Stimulated activated CD4-positive, alpha-beta T cell treated with anti-CD3 and anti-CD28 coated beads, Interleukin-1b, Interleukin-23, amount 100 ng/mL, for 1 hour (primary cell): ENCODE measurements at places on chromosomes 16 and 17.

GRCh38 chr17:75096082-75096625, 8.4 kb downstream of the SLC16A5 start:
- no peak for DNase-seq

- DNase-seq, result no peak
Observed at GRCh38 chr17:74515941-74516340, 15.3 kb downstream of the CD300LB start.

GRCh38 chr17:79476074-79476652, 134.7 kb downstream of the RBFOX3 start:
- DNase-seq, result no peak

GRCh38 chr16:73016488-73016830, 31.5 kb downstream of the ZFHX3 start:
- DNase-seq, result no peak

DNA sequence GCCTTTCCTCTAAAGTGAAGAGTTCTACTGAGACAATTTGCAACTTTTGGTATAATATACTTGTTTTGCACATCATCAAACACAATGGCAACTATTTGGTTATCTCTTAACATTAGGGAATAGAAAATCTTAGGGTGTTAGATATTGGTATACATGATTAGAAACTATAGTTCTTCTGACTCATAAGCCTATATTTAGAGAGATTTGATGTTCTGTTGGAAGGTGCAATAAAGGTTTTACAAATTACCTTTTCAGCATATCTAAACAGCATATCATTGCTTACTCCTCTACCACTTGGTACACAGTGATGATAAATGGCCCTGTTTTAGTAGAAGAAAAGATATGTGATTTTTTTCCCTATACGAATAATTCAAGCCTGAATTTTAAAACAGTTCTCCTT, 6.2 kb downstream of the EVI2B start:
- DNase-seq, result no peak

DNA sequence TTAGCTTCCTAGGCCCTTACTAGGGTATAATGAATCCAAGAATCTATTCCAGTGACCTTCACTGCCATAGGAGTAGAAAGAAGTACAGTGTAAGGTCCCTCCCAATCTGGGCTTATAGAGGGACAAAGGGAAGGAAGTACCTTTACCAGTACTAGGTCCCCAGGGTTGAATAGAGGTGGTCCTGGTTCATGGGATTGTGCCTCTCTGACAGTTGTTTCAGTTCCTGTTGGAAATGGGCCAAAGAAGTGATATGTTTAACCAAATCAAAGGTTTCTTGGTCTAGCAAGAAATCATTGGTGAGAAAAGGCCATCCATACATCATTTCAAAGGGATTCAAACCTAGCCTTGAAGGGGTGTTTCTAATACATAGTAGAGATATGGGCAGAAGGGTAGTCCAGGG, 16.0 kb upstream of the ZNHIT3 start:
- DNase-seq, result no peak

GRCh38 chr16:74922150-74923138, 62.5 kb downstream of the WDR59 start:
- DNase-seq, result no peak

GRCh38 chr16:30953511-30954124, 3.9 kb upstream of the SETD1A start:
- DNase-seq, result peak; percentile 34

GRCh38 chr16:70157477-70158260, 15.9 kb upstream of the CLEC18C start:
- DNase-seq, result no peak

DNA sequence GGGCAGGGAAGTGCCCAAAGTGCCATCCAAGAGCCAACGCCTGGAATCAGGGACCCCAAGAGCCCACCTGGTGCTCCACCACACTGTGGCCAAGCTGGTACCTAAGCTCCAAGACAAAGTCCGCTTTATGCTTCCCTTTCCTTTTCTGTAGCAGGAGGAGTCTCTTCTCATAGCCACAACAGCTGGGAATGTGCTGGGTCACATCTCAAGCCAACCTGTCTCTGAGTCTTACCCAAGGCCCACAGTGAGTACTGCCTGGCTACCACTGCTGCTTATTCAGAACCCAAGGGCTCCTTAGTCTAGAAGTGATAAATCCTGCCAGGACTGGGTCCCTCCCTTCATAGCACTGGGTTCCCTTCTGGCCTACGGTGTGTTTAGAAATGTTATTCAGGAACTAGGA, 49.8 kb downstream of the ERCC4 start:
- DNase-seq, result no peak

GRCh38 chr16:11411059-11411550, 65.8 kb downstream of the RMI2 start:
- no peak for DNase-seq

GRCh38 chr16:21162661-21163151, 4.2 kb downstream of the LDAF1 start:
- no peak for DNase-seq

DNA sequence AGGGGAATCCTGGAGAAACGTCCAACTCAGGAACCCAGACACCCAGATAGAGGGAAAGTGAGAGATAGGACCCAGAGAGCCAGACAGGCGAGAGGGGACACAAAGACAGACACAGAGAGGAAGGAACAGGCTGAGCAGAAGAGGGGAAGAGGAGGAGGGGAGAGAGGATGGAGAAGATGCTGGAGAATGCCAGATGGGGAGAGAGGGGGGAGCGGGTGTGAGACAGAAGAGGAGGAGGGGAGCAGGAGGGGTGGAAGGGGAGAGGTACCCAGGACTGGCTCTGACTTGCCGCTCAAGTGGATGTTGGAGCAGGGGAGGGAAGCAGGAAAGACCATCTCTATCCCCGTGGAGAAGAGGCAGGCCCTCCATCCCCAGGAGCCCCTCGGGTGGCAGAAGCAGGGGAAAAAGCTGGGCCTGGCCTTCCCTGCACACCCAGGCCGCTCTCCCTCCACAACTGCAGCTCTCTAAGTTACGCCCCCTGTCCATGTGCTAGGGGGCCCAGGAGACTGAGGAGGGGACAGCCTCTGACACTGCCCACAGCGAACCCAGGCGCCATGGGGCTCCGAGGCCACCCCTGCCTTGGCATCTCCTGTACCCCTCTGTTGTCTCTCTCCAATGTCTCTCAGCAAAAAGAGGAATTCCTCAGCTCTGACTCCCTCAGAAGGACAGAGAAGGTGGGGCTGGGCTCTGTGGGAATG, 4.8 kb downstream of the PPP1R9B start:
- no peak for DNase-seq

GRCh38 chr17:75338335-75338734, 49.1 kb upstream of the SLC25A19 start:
- DNase-seq, result no peak

GRCh38 chr16:86672179-86672863, 94.0 kb downstream of the FOXL1 start:
- DNase-seq, result no peak

DNA sequence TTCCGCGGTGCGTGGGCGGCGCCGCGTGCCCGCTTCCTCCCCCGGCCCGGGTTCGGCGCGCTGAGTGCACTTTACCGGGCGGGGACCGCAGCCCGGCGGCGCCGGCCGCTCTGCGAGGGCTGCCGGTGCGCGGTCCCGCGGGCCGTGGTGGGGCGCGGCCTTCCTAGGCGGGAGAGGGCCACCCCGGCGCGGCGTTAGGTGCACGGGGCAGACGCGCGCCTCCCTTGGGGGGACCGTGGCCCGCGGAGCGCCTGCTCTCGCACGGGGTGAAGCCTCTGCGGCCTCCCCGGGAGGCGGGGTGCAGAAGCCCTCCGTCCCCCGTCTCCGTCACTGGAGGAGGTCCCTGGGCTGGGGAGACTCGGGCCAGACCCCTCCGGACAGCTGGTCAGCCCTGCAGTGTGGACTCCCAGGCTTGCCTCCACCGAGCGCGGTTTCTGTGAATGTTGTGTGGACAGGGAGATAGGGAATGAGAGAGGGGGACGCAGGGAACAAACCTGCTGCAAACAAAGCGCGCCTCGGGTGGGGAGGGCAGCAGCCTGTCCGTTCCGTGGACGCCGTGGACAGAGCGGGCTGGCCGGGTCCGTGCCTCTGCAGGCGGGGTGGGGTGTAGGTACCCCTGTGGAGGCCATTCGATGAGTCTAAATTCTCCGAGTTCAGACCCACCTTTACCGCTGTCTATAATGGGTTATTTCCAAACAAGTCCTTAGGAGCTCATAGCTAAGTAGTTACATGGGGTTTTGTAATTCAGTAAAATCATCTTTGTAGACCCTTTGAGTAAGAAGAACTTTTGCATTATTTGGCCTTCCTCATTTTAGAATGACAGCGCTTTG, 721 bp downstream of the TBCD start:
- DNase-seq, result peak; percentile 19

DNA sequence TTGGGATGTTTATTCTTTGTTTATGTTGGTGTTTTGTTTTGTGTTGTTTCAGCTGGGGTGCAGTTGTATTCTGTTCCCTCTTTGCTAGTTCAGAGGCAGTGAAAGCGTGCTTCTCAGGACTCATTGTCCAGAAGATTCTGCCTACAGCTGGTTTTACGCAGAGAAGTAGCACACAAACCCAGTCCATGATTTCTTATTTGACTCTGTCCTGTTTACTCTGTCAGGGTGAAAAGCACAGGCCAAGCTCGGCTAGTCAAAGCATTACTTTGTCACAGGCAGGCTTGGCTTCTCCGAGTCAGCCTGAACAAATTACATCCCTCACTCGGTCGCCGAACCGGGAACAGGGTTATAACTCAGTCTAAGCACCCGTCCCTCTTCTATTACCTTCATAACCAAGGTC, 435.0 kb downstream of the MAF start:
- DNase-seq, result no peak

DNA sequence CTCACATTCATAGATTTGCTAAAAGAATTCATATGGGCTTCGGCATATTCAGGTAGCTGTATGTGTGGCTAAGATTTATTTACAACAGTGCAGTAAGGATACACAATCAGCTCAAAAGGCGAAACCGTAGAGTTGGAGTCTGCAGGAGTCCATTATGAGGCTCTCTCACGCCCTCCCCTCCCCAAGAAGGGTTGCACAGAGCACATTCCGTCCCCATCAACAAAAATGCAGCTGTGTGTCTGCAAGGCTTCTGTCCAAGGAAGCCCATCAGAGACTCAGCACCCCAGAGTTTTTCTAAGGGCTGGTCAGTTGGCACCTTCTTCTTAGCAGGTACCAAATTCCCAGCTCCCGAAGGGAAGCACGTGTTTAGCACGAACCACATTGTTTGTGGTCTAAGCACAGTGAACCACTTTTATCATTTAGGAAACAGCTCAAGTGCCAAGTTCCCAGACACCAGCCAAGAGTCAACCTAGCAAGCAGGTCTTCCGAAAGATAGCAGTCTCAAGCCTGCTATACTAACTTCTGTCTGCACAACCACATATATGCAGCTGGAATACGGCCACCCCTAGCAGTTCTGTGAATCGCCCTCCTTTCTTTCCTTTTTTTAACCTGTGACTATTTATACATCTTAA, 28.5 kb upstream of the MEAK7 start:
- no peak for DNase-seq

DNA sequence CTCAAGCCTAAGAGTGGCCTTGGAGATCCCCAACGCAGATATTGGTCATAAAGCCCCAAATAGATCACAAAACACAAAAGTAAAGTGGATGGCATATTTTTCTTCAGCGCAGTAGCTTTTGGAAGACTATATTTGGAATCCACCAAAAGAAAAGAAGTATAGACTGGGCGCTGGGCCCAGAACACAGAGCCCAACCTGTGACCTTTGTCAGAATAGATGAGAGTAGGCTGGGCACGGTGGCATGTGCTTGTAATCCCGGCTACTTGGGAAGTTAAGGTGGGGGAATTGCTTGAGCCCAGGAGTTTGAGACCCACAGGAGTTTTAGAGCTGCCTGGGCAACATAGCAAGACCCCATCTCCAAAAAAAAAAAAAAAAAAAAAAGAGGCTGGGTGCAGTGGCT, 14.6 kb downstream of the SCIMP start:
- no peak for DNase-seq

DNA sequence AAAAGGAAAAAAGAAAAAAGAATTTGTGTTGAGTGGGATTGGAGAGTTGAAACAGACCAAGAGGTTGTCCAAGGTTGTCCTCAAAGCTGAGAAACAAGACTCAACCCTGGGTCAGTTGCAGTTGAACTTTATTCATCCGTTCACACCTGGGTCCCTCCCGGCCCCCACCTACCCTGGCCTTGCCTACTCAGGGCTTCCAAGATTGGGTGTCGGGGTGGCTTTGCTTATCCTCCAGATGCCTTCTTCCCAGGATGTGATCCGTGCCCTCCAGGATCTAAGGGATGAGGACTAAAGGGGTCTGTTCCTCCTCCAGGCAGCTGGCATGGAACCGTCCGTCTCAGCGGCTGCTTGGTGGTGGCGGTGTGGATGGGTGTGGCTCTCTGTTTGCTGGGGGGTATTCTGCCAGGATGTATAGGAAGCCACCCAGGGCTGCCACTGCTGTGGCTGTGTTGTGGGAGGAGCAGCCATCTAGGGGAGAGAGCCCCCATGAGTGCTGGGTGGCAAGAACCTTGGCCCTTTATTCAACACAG, 10.3 kb upstream of the NAGPA start:
- DNase-seq, result no peak

GRCh38 chr17:82358465-82359350, at the start of gene TEX19:
TSS of gene TEX19 (plus strand) at chr17:82359247. CDS start at chr17:82362151, 2,904 bp downstream.
- no peak for DNase-seq

DNA sequence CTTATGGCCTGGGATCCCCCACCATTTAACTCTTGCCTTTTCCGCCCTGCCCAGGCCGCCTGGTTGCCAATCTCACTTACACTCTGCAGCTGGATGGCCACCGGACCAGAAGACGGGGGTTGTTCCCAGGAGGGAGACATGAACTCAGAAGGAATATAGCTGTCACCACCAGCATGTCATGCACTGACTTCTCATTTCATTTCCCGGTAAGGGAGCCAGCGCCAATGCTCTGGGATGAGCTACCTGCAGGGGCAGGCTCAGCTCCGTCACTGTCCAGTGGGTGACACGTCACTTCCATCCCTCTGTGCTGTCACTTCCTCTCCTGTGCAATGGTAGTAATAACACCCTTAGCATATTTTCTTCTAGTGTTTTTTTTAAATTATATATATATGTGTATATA, 26.7 kb downstream of the ITGAL start:
- no peak for DNase-seq

DNA sequence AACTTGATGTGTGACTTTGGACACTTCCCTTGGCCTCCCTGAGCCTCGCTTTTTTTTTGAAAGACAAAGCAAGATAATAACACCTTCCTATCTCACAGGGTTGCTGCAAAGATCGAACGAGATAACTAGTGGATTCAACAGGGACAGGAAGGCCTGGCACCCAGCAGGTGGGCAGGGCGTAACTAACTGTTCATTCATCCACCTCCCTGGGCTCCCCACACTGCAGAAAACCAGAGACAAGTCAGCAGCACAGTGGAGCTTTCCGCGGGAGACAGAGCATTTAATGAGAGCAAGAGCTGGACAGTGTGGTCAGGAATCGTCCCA, 28.7 kb downstream of the SLC13A5 start:
- no peak for DNase-seq

GRCh38 chr17:32962320-32962711, 29.3 kb upstream of the SPACA3 start:
- DNase-seq, result no peak

GRCh38 chr17:67891481-67892119, 66.3 kb downstream of the BPTF start:
- DNase-seq, result no peak

- no peak for DNase-seq
Observed at GRCh38 chr17:44830359-44831288, 537 bp upstream of the GJC1 start.

GRCh38 chr16:72877374-72878028, 170.4 kb downstream of the ZFHX3 start:
- DNase-seq, result no peak

GRCh38 chr16:69904495-69905170, 46.5 kb upstream of the CLEC18A start:
- DNase-seq, result no peak

- no peak for DNase-seq
Observed at GRCh38 chr16:47970291-47970931, 185.4 kb downstream of the ABCC12 start.
